ENCODE measurements at places on chromosomes 3 and 15.

- no peak for DNase-seq
Measured at GRCh38 chr15:55708720-55709119, 34.2 kb downstream of the PRTG start.

DNA sequence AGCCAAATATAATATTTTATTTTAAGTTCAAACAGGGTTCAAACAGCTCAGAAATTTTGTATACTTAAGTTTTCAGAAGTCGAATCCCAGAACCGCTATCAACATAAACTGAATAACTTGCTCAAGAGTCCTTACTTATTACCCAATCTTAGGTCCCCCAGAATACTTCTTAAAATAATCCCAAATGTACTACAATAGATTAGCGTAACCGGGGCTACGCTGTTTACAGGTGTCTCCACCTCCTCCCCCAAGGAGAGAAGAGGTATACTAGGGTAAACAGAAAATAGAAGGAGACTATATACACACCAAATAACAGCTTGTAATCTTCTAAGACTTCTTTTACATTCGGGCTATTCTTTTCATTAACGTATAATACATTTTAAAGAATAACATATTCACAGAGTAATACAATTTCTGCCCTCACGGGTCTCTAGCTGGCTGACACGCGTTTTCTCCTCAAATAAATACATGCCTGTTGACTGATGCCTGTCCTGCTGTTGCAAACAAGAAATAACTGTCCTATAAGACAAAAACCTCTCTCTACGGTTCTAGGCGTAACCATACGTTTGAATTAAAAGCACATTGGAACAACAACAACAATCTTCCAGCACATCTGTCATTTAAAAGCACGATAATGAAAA lies 1.3 kb downstream of the DENND4A start:
- peak; percentile 23 for DNase-seq

DNA sequence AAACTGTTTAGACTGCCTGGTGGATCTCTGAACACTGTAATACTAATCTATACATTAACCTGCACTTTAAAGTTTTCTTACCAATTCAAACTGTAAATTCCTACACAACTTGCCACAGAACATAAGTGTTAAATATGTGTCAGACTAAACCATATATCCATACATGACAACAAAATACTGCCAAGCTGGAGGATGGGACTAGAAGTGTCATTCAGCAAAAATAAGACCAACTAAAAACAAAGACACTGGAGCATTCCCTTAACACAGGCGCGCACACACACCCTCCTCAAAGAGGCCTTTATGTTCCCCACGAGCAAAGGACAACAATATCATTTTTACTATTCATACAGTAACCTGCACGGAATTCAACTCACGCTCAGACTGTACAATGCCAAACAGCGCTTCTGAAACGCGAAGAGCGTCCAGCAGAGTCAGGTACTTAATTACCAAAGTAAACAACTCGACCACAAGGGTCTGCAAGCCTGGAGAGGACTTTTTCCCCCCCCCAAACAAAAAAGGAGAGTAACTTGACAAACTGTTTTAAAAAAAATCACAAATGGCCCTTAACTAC lies 1.1 kb downstream of the DCUN1D1 start:
- DNase-seq, result no peak

- no peak for DNase-seq
Measured at GRCh38 chr3:71582612-71583565, 639 bp downstream of the FOXP1 start.

GRCh38 chr3:48848816-48849515 lies 1.3 kb upstream of the PRKAR2A start:
- DNase-seq, result no peak

- DNase-seq, result no peak
Measured at GRCh38 chr3:87792534-87793336, 266.1 kb downstream of the CGGBP1 start.

GRCh38 chr15:29528276-29528675 lies 258.7 kb upstream of the NSMCE3 start:
- DNase-seq, result no peak

- no peak for DNase-seq
Measured at GRCh38 chr3:66470285-66470684, 30.5 kb downstream of the LRIG1 start.

DNA sequence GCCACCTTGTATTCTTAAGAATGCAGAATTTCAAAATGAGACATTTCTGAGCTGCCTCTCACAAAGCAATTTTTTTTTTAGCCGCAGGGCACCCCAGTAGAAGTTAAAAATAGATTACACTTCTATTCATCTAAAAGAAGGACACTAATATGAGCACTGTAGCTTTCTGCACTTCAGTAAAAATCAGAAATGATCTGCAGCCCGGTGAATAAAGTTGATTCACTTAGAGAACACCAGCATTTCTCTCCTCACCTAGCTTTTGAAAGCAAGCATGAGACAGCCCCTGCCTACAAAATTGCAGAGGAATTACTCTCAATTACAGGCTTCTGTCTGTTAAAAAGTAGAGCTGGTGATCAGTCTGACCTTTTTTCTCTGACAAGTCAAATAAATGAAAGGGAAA lies 1062.4 kb downstream of the FHIT start:
- no peak for DNase-seq

DNA sequence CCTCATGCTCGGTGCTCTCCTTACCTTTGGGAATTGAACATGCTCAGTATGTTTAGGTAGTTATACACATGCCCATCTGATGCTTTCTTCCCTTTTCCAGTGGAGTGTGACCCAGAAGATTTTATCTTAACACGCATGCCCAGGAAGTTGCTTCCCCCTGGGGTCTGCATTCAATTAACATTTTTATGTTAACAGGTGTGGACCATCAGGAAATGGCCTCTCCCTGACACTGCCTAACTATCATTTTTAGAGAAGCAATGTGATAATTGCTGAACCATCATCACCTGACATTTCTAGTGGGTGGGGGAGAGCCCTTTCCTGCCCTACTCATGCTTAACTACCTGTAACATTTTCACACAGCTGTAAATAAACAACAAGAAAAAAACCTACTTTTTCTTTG lies 55.1 kb upstream of the TGFBR2 start:
- DNase-seq, result peak; percentile 2

- DNase-seq, result no peak
Measured at GRCh38 chr15:76217029-76217881, 94.0 kb downstream of the ETFA start.

DNA sequence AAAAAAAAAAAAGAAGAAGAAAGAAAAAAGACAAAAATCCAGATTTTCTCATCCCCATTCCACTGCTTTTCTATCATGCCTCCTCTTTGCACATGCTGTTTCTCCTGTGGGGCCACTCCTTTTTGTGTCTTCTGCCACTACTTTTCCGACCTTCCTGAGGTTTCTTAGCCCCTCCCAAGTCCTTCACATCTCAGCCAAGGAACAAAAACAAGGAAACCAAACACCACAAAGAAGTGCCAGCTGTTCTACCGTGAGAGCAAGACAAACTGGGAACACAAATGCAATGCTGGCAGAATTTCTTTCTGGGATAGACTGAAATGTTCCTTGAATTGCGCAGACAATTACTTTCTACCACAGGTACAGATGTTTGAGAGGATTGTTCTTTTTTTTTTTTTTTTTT lies 83.2 kb downstream of the MB21D2 start:
- no peak for DNase-seq

DNA sequence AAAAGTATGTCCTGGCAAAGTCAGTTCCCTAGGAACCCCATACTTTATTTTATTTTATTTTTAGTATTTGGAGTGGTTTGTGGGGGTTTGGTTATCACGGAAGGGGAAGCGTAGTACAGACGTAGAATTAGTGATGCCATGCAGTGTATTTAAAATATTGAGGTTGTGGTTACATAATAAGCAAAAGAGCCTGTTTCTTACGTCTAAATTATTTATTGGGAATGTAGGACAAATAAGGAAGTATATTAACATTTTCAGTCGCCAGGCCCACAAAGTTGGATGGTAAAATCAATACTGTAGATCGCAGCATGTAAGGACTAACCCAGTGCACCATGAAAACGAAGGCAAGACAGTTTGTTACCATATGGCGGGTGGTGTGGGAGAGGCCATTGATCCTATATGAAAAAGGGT lies 558 bp downstream of the DTWD1 start:
- DNase-seq, result no peak

- no peak for DNase-seq
Measured at GRCh38 chr15:75030424-75030823, 7.0 kb downstream of the PPCDC start.

GRCh38 chr3:111246967-111247760 lies 175.5 kb downstream of the NECTIN3 start:
- DNase-seq, result no peak

GRCh38 chr3:70065696-70066253 lies 66.2 kb downstream of the SAMMSON start:
- DNase-seq, result no peak

DNA sequence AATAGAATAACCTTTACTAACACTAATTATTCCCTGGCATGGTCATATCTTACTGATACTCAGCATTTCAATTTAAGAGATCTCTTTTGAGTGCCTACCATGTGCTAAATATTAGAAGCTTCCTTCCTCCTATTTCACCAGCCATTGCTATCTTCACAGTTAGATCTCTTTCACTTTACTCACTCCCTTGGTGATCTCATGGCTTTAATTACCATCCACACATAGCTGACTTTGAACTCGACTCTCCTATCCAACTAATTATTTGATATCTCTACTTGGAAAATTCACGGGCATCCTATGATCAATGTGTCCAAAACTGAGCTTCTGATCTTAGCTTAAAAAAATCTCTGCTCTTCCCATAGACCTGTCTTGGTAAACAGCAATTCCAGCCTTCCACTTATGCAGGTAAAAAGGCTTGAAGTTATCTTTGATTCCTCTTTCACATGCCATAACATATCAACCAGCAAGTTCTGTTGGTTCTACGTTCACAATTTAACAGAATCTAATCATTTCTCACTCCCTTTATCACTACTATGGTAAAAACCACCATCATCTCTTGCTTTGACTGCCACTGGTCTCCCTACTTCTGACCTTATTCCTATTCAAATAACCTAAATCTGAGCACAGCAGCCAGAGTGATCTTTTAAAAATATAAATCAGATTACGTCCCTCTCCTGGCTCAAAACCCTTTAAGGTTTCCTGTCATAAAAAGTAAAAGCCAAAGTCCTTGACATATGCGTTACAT lies 41.8 kb downstream of the HLTF start:
- no peak for DNase-seq

- no peak for DNase-seq
Measured at GRCh38 chr3:86104154-86104553, 886.8 kb downstream of the VGLL3 start.

Measured in renal cortex interstitium (tissue), 15 donors.